Muscle of back (tissue), 13 donors: ENCODE measurements at places on chromosomes 3 and 15. TPM values are rescaled to one million over a fixed set of nuclear protein-coding genes. Genes with fewer than 3 reads are reported as not detected.

DNA sequence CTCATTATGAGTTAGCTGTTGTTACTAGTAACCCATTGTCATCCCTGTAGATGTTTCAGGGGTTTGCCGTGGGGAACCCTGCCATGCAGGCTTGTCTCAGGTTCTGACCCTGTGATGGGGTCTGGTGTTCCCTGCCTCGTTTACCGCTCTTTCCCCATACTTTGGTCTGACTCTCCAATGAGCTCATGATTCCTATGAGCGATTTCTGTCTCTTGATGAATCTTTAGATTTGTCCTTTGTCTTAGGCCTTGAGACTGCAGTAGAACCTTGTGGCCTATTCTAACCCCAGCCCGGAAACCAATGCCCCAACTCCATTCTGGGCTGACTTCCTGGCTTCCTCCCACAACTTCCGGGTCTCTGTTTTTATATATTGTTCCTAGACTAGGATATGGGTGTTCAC, 11.3 kb upstream of the IQGAP1 start:
- DNase-seq, result no peak

DNA sequence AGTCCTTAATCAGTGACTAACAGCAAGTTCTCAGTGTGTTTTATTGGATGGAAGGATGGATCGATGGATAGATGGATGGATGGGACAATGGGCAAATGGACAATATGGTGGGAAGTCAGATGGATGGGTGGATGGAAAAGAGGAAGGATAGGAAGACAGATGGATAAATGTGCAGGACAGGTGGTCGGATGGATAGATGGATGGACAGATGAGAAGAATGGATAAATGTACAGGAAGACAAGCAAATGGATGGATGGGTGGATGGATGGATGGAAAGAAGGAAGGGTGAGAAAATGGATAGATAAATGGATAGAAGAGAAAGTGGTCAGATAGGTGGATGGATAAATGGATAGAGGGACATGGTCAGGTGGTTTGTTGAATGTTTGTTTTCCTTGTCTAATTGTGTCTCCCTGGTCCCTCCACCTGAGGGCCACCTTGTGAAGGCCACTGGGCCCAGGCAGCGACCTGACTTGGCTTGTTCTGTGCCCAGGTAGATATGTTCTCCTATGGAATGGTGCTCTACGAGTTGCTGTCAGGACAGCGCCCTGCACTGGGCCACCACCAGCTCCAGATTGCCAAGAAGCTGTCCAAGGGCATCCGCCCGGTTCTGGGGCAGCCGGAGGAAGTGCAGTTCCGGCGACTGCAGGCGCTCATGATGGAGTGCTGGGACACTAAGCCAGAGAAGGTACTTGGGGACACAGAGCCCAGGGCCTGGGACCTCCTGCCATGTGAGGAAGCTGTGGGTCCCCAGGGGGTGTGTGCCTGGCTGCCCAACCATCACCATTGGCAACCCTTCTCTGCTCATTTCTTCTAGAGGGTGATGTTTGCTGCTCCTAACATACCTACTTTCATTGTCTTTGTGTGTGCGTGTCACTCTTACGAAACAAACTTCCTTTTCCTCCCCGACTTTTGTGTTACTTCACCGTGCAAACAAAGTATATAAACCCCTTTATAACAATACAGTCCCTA, 137.5 kb downstream of the LRRK1 start:
- no peak for DNase-seq

- no peak for DNase-seq
Measured at GRCh38 chr3:150396956-150397550, 11.0 kb upstream of the TSC22D2 start.

GRCh38 chr15:94042180-94042928, 189.0 kb upstream of the MCTP2 start:
- DNase-seq, result no peak

DNA sequence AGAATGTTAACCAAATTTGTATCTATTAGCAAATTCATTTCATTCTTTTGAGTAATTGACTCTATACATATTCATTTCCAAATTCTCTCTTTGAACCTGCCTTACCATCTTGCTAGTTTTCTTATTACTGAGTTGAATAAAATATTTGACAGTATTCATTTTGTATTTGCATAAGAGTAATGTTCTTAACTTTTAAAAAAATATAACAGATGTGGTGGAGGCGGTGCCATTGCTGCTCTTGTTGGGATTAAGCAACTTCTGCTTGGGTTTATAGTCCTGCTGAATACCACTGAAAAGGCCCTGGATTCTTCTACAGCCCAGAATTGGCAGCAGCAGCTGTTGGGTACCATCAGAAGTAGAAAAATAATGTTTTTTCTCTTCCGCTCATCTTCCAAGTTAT, 148.9 kb upstream of the PEX5L start:
- no peak for DNase-seq

DNA sequence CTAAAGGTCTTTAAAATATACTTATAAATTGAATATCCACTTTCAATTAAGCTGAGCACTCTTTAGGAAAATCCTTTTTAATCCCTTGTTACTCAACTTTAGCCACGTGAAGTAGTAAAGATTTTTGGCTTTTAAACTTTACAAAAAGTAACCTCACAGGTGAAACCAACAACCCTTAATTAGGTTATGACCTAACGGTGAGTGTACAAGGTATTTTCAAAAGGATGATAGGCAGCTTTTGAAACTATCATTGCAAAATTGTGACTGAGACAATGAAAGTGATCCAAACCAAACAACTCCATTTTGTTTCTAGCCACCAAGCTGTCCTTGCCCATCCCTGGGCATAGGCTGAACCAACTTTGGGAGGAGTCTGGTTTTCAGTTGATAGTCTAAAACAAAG, 940.2 kb downstream of the OTOL1 start:
- no peak for DNase-seq

DNA sequence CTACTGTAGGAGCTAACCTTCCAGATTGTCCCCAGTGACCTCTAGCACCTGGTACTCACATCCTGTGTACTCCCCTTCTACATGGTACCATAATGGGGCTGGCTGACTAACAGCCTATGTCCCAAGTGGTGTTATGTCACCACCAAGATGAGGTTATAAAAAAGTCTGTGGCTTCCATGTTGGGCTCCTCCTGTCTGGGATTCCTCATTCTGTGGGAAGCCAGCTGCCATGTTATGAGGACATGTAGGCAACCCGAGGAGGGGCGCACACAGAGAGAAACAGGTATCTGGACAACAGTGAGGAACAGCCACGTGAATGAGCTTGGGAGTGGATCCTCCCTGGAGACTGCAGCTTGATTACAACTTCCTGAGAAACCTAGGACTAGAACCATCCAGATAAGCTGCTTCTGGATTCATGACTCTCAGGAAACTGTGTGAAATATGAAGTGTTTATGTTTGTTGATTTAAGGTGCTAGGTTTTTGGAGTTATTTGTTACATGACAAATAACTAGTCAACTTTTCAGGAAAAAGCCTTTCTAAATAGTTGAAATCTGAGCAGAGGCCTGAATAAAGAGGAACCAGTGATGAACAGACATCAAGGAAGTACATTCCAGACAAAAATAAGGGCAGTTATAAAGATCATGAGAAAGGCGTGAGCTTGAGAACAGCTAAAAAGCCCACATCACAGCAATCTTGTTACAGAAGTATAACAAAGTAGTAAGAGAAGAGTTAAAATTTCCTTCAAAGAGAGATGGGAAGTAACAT, 21.7 kb downstream of the GOLIM4 start:
- DNase-seq, result no peak

DNA sequence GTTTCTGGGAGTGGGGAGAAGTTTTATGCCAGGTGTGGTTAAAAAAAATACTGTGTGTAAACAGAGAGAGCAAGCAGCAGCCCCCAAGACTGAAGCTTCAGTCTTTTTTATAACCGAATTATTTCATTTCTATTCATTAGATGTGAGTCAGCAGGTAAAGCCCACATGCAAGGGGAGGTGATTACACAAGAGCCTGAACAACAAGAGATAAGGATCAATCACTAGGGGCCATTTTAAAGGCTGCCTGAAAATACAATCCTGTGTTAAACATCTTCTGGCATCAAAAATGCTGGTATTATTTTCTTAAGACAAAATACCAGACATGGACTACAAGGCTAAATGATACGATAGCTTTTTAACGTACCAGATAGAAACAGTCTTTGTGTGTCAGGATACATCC, 217.3 kb downstream of the SUCLG2 start:
- no peak for DNase-seq

- DNase-seq, result no peak
Measured at GRCh38 chr3:138384976-138385375, 36.6 kb downstream of the MRAS start.

- no peak for DNase-seq
Measured at GRCh38 chr15:75821786-75822345, 21.4 kb upstream of the UBE2Q2 start.

DNA sequence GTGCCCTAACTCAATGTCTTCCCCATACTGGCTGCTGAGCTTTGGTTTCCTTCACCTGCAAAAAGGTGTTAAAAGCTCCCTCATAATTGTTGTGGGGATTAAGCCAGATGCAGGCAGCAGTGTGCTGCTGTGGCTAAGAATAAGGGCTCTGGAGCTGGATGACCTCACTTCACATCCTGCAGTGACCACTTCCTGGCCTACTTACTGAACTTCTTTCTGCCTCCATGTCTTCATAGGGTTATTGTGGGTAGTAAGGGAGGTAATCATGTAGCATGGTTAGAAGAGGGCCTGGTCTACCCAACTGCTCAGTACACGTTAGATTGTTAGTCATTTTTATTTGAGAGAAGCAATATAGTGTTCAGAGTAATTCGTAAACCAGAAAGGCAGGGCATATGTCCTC, 18.4 kb downstream of the GYG1 start:
- no peak for DNase-seq

GRCh38 chr3:126781889-126782491, 78.0 kb downstream of the CHCHD6 start:
- peak; percentile 91 for DNase-seq

DNA sequence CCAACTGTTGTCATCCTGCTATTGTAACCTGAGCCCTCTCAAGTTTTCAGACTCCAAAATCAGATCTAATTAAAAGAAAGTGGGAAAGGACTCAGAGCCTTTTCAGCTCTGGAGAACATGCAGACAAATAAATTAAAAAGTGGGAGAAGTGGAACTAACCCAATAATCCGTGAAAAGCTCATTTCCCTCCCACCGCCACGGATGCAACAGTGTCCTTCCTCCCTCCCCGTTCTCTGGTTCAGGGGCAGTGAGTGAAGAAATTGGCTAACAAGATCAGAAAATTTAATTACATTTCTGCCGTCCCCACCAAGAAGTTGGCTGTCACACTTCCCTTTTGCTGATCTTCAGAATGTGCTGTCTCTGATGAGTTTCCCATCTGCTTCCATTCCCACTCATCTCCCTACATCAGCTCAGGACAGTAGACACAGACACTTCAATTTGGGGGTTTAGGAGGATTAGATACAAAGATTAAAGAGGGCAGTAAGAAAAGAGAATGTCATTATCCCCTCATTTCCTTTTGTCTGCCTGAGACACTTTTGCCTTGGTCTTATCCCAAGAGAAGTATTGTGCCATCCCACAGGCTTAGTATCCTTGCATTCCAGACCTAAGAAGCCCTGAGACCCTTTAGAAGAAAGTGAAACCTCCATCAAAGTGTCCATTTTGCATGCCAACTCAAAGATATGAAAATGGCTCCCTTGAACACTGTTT, 335.7 kb upstream of the PPP2R3A start:
- DNase-seq, result no peak

- no peak for DNase-seq
Measured at GRCh38 chr15:36401586-36401966, 177.8 kb upstream of the CDIN1 start.

DNA sequence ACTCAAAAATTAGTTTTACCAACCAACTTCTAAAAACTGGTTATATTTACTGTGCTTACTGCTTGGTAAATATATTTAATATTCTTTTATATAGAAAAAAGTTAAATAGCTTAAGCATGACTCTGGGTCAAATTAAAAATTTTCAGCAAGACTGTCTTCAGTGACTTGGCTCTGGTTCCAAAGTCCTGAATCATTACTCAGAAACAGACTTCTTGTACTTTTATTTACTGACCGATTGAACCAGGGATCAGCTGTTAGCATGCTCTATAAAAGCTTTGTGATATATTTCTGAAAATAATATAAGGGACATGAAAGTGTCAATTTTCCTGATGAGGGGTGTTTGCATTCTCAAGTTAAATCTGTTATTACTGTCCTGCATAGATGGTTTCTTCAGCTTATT, 164.3 kb downstream of the MCTP2 start:
- DNase-seq, result no peak

GRCh38 chr3:64161481-64161952, 63.7 kb downstream of the PRICKLE2 start:
- DNase-seq, result no peak

GRCh38 chr15:78063970-78064385, 13.5 kb downstream of the TBC1D2B start:
- DNase-seq, result no peak

DNA sequence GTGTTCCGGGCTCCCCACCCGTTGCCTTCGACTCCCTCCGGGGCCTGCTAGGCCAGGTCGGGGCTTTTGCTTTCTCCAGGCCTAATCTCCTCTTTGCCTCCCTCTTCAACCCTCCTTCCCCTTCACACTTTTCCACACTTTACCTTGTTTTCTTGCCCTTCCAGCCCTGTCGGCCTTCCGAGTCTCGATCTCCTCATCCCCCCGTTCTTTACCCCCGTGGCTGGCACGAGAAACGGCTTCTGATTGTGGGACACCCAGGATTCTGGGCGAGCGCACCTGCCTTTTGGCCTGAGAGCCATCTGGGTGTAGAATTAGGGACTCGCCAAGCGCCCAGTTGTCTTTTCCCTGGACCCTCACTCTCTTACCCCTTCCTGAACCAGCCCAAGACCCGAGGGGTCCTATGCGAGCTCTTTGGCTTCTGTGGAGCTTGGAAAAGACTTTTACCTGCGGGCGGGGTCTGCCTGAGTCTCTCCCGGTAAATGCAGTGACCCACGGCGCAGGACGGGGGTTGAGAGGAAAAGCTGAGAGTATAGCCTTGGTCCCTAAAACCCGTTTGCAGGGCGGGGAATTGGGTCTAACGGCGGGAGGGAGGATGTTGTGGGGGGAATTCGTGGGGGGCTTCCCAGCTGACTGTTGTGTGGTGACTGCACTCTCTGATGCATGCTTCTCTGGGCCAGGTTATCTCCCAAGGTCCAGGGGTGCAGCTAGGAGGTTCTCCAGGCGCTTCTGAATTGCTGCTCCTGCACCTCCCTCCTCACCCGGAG, 5.5 kb upstream of the ONECUT1 start:
- no peak for DNase-seq

DNA sequence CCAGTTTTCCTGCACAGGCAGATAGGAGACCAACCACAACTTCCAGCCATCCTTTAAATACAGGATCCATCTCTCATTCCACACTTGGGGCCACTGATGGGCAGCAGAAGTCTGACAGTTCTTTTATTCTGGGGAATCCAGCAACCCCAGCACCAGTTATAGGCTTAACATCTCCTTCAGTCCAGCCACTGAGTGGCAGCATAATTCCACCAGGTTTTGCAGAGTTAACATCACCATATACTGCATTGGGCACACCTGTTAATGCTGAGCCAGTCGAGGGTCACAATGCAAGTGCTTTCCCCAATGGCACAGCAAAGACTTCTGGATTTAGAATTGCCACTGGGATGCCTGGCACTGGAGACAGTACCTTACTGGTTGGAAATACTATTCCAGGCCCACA, 2.9 kb downstream of the NPAP1 start:
- DNase-seq, result no peak

CHRFAM7A gene
- 2.8 TPM for polyA plus RNA-seq

LTK gene
- 14.2 TPM for polyA plus RNA-seq

MINAR1 gene
- 2.1 TPM for polyA plus RNA-seq

KNL1 gene
- polyA plus RNA-seq, result 6.8 TPM

PLCB2 gene
- polyA plus RNA-seq, result 6.7 TPM

ASB14 gene
- 0.45 TPM for polyA plus RNA-seq

TUBGCP4 gene
- 11.1 TPM for polyA plus RNA-seq

PTPN9 gene
- 19.6 TPM for polyA plus RNA-seq

RFTN1 gene
- polyA plus RNA-seq, result 16.2 TPM

XYLB gene
- 2.5 TPM for polyA plus RNA-seq

RAD51 gene
- 6.4 TPM for polyA plus RNA-seq

NR2F2 gene
- 57.1 TPM for polyA plus RNA-seq

C2CD4A gene
- not detected for polyA plus RNA-seq

PP2D1 gene
- 0.22 TPM for polyA plus RNA-seq
